ENCODE measurements at places on chromosomes 3 and 15.

- peak; percentile 15 for DNase-seq
These were observed 16.9 kb downstream of the TIGIT start for GRCh38 chr3:114310695-114311094.

- no peak for DNase-seq
These were observed 89.5 kb downstream of the IL20RB start for GRCh38 chr3:137047240-137047639.

- no peak for DNase-seq
These were observed 220.9 kb downstream of the ATP8B4 start for GRCh38 chr15:49898097-49898496.

DNA sequence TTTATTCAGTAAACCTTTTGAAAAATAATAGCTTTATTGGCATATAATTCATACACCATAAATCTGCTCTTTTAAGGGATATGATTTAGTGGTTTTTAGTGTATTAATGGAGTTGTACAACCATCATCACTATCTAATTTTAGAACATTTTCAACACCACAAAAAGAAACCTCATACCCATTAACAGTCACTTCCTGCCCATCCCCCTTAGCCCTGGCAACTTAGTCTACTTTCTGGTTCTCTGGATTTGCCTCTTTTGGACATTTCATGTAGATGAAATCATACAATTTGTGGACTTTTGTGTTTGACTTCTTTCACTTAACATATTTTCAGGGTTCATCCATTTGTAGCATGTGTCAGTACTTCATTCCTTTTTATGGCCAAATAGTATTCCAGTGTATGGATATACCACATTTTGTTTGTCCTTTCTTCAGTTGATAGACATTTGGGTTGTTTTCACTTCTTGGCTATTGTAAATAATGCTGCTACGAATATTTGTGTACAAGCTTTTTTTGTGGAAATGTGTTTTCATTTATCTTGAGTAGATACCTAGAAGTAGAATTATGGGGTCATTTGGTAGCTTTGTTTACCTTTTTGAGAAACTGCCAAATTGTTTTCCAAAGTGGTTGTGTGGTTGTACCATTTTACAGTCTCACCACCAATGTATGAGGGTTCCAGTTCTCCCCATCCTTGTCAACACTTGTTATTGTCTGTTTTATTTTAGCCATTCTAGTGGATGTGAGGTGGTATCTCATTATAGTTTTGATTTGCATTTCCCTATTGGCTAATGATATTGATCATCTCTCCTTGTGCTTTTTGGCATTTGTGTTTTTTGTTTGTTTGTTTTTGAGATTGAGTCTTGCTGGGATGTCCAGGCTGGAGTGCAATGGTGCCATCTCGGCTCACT is 45.8 kb downstream of the SMAD3 start:
- DNase-seq: no peak
